ENCODE measurements at places on chromosomes 11 and 22. TPM values are rescaled to one million over a fixed set of nuclear protein-coding genes. Genes with fewer than 3 reads are reported as not detected.

The TIMP3 gene
- 560 TPM for total RNA-seq

The IGLL5 gene
- 0.62 TPM for total RNA-seq

The ILK gene
- 208 TPM for total RNA-seq

The ISX gene
- not detected for total RNA-seq

The NAA40 gene
- 14.5 TPM for total RNA-seq

The MISFA gene
- 5.6 TPM for total RNA-seq

The ARL14EP gene
- 27.5 TPM for total RNA-seq

The KCNJ1 gene
- 0.13 TPM for total RNA-seq

The ESAM gene
- total RNA-seq: 61.0 TPM

The SYCE3 gene
- not detected for total RNA-seq

The DEFB131B gene
- total RNA-seq: not detected

The BDNF gene
- total RNA-seq: 0.18 TPM

The FAM83F gene
- total RNA-seq: 11.4 TPM

The GLB1L3 gene
- total RNA-seq: not detected

The DEUP1 gene
- total RNA-seq: not detected

The NRIP3 gene
- 0.62 TPM for total RNA-seq

The MICALL1 gene
- total RNA-seq: 30.4 TPM

The B3GAT1 gene
- total RNA-seq: 23.3 TPM

The CCDC116 gene
- 0.89 TPM for total RNA-seq

The MRGPRE gene
- not detected for total RNA-seq

The DAGLA gene
- 4.8 TPM for total RNA-seq

The SERPINH1 gene
- 121 TPM for total RNA-seq

The KDM4D gene
- total RNA-seq: 0.80 TPM

DNA sequence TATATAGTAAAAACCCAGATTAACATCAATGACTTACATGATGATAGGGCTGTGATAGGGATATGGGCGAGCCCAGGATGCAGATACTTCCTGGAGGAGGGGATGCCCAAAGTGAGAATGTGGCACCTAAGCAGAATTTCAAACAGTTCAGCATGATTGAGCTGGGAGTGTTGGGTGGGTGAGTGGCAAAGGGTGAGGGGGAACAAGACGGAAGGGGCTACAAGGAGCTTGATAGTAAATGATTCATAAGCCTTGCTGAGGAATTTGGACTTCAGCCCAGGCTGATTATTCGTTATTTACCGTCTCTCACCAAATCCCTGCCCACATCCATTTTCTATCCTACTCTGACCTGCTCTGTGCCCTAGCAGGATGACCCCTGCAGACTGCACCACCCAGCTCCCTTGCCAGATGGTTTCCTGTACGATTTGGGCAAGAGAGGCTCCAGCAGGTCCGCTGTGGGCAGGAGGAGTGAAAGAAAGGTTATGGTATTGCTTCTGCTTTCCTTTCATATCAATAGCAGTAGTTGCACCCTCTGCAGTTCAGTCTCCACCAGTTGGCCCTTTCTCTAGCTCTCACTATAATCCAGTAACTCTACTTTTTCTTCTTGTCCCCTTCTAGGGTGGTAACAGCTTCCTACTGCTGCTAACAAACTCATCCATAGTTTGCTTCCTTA lies 30.3 kb upstream of the SIK2 start:
- no peak for DNase-seq

DNA sequence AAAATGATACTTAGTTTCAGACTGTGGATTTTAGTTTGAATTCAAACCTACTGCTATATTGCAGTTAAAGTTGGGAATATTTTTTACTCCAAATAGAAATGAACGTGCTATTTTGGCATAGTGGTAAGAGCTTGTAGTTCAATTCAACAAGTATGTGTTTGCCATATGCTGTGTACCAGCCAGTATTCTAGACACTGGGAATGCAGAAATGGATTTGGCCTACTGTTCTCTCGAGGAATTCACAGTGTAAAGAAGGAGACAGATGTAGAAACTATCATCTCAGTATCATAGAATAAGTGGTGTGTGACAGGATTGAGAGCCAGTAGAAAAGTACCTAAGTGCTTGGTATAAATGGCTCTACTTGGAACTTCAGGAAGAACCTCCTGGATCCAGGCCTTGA lies 80.4 kb downstream of the ATXN10 start:
- no peak for DNase-seq

GRCh38 chr11:110566577-110566976 lies 136.8 kb downstream of the FDX1 start:
- no peak for DNase-seq

GRCh38 chr11:65651589-65652510 lies 10.9 kb downstream of the RELA start:
- DNase-seq: no peak

- no peak for DNase-seq
Observed at GRCh38 chr22:24133187-24133965, 47.9 kb upstream of the SUSD2 start.

DNA sequence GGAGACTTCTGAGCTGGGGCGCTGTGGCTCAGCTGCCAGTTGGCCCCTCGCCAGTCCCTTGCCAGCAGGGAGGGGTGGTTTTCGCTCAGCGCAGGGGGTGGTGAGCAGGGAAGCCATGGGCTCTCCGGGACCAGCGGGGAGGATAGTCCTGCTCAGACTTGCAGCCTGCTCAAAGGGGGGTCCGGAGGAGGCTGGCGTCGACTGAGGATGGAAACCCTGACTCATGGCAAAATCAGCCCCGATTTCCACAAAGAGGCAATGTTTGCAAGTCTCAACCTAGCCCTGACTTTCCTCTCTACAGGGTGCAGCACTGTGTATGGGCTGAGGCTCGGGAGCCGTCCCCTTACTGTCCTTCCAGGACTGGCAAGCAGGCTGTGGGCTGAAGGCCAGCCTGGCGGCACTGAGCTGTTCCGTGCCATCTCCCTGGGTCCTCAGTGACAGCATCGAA lies 35.1 kb downstream of the FBLN1 start:
- DNase-seq: peak; percentile 74

- no peak for DNase-seq
Observed at GRCh38 chr22:40919446-40919845, 31.7 kb upstream of the RBX1 start.

GRCh38 chr11:117816151-117816741 lies 8.3 kb downstream of the FXYD2 start:
- DNase-seq: no peak

DNA sequence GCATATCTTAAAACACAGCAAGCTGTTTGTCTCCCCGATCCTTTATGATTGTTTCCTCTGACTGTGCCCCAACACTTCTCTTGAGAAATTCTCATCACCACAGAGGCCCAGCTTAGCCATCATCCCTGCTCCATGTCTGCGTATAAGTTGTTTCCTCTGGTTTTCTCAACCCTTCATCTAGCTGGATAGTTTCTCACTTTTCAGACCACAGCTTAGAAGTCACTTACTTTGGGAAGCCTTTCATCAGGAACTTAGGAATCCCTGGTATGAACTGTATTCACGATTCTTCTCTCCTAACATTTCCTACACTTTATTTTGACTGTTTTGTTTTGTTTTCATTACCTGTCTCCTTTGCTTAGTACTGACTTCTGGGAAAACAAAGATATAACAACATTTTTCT lies 295.2 kb downstream of the GUCY1A2 start:
- DNase-seq: no peak

DNA sequence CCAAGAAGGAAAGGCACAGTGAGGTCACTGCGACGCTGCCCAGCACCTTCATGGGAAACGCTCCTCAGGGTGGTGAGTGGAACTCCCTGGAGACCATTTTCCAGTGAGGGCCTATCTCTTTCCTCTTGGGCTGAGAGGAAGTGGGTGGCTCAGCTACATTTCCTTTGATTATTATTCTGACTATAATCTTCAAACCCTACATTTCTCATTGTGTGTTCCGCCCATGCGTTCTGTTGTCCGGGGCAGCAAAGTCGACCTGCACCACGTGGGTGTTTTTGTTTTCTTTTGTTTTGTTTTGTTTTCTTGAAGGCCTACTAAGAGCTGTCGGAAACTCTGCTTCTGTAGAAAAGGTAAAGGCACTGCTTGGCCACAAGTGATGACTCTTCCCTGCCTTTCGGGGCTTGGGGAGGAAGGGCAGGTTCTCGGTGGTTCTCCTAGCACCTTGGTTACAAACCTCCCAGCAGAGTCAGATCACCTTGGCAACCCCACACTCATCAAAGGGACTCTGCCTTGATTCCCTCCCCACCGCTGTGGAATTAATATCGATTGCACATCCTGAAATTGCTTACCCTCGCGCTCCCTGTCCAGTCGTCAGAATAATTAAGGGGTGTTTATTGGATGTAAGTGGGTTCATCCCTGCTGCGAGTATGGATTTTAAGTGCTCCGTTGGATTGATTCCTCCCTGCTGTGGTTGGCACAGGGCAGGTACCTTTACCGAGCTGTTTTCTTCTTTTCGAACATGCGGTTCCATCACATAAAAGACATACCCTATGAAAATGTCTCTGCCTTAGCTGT lies 7.3 kb downstream of the PARVB start:
- DNase-seq: no peak

DNA sequence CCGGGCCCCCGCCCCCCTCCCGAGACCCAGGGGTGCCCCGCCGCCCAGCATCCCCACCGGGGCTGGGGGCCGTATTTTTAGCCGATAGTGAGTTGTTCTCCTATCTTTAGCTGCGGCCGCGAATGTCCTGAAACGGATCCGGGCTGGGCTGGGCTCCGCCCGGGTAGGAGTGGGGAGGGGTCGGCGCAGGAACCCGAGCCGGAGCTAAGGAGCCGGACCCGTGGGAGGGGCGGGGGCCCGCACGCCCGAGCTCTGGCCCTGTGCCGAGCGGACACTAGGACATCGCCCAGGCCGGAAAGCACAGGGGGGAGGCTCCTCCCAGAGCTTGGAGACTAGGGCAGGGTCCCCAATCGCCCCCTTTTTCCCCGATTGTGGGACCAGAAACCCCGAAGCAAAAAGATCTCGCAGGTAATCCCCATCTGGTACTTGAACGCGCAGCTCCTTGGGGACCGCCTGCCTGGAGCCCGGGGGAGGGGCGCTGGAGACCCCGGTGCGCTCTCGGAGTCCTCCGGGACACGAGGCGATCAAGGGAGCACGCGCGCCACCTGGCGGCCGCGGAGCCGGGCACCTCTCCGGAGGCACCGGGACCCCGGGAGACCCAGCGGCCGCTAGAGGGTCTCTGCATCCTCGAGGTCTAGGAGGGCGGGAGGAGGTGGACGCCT lies 669 bp downstream of the CDC42EP2 start:
- peak; percentile 92 for DNase-seq

GRCh38 chr11:30758518-30758917 lies 172.4 kb upstream of the MPPED2 start:
- no peak for DNase-seq

DNA sequence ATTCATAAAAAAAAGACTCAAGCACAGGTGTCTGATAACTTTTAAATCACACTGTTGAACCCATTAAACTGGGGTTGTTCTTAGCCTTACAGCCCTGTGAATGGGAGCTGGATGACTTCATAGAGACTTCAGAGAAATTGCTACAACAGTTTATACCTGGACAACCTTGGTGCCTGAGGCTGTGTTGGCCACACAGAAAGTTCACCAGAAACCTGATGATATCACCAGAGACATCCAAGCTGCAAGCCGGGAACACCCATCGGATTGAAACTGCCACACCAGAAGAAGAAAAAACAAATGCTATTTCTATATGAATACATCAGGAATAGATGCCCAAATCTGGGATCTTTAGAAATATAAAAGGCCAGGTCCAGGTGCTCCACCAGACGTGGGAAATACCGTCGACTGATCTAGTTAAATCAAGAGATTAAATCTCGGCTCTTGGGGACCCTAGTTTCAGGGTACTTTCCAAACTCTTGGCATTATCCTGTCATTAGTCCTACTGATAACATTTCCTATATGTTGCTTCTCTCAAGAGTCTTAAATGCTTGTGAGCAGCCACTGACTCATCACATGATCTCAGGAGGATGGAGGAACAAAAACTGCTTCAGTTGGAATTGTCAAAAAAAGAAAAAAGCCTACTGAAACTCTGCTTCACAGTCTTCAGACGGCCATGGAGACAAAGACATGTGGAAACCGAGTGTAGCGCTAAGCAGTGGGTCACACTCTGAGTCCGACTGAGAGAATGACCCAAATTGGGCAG lies 28.6 kb upstream of the APOL5 start:
- DNase-seq: no peak

DNA sequence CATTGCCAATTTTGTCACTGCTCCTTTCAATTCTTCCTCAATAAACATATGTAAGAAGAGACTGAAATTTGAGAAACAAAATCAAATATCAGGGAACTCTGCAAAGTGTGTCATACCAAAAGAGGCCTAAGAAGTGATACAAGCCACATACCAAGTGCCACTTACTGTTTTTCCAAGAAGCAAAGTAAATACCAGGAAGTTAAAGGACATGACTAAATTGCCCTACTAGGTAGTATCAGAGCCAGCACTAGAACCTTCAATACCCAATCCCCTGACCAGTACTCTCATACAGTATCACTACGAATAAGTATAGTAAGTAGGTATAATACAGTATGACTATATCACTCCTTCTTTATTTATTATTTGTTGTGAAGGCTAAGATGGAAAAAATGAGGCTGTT lies 13.6 kb downstream of the MAML2 start:
- DNase-seq: no peak

DNA sequence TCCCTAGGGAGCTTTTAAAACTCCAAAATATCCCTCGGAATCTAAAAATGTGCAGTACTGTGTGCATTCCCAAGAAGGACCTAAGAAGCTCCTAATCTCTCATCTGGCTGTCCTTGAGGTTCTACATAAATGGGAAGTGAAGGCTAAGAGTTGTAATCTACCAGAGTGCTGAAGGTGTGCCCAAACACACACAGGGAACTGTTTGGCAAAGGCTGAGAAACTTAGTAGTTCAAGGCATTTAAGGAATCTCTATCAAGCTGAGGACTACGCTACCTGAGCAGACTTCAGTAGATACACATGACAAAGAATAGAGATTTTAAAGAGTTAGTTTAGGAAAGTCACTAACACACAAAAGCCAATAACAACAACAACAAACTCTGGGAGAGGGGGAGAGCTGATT lies 71.1 kb downstream of the TTC28 start:
- no peak for DNase-seq

DNA sequence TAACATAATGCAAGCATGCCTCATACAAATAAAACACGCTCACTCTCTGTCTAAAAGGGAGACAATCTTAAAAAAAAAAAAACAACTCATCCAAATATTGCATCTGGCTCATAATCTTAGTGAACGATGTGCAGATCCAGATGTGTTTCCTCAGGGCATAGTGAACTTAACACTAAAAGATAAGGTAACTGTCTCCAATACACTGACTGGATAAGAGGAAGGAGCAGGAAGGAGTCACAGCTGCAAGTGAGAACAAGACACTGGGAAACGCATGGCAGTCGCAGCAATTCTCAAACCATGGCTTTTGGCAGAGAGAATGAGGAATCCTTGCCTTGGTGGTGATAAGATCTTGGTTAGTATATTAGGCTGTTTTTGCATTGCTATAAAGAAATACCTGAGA lies 9.2 kb upstream of the EIF3M start:
- no peak for DNase-seq

DNA sequence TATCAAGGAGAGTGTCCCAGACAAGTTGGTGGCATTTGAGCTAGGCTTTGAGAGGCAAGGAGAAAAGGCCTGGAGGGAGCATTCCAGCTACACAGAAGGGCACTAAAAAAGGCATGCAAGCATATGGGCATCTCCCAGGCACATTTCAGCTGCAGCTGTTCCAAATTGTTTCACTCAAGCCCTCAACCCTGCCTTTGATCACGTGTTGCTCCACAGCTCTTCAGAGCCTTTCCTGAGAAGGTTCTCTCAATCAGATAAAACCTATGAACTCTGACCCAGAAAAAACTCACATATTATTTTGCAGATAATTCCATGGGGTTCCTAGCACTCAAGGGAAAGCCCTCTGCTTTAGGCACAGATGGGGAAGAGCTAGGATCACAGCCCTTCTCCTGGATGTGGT lies 24.4 kb upstream of the HSPA8 start:
- no peak for DNase-seq

- no peak for DNase-seq
Observed at GRCh38 chr11:94671553-94672366, 96.4 kb upstream of the AMOTL1 start.
